Activated CD8-positive, alpha-beta memory T cell treated with anti-CD3 and anti-CD28 coated beads for 4 hours (primary cell): ENCODE measurements at places on chromosomes 12 and 14.

DNA sequence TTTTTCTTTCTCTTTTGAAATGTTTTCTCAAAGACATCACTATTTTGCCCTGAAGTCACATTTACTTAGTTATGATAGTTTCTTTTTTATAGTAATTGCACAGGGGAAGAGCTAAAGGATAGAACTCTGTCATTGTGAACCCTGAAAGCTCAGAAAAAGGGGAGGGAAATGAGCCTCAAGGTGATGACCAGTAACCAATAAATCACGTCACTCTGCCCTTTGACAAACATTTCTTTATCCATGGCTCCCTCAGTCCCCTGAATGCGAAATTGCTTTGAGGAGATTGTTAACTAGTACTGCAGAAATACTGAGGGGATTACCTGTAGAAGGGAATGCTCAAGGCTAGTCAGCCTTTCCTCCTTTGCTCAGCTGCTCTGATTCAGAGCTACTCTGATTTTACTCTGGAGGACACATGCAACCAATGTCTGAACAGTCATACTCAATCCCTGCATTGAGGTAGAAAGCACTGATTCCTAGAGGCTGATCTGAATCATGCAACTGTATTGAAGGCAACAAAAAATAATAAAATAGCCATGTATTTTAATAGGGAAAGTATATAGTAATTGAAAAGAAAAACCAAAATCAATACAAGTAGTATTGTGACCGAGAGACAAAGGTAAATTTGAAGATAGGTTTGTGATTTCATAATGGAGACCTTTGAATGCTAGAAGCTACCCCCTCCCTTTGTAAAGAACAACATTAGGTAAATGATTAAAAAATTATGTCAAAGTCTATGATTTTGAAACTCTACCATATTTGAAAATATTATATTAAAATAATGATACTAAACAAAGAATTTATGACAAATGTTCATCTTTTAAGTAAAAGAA lies 24.7 kb downstream of the SLCO1B1 start:
- no peak for DNase-seq

DNA sequence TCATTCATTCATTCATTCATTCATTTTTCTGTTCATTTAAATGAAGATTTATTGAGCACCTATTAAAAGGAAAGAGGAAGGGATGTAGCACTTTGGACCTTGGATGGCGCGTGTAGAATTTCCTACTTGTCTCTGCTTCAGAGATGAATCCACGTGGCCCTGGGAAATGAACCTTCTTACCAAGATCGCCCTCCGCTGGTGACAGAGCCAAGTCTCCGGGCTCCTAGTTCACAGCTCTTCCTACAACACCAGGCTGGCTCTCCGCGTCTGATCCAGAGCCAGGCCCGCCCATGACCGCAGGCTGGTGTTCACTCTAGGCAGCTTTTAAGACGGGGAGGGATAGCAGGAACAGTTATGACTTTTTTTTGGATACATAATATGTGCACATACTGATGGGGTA lies 70.9 kb upstream of the PIWIL1 start:
- no peak for DNase-seq

DNA sequence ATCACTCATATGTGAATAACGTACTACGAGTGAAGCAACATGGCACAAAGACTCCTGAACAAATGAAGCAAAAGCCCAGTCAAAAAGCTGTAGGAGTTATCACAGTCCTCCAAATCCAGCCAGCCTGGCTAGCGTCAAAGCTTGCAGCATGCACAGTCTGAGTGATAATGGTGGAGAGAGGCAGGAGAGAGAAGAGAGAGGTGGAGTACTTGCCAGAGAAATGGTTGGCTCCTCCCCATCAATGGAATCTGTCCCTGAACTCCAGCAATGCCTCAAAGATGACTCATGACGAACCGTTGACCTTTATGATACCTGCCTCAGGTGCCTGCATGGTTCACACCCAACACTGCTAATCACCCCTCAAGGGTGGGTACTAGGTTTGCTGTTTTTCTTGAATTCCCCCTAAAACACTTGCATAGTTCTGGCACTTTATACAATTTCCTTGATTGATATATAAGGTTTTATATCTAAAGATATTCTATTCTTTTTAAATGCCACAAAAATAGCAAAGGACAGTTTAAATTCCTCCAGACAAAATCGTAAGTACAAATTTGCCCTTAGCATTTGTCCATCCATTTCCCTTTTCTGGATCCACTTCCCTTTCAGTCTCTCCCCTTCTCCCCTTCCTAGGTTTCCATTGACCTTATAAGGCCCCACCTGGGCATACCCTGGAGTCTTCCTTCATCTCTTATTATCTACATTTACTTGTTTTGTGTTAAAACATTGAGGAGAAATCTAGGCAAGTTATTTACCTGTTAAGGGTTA lies 10.2 kb downstream of the ARHGDIB start:
- DNase-seq: no peak

- no peak for DNase-seq
Observed at GRCh38 chr14:23550812-23551265, 726 bp downstream of the ZFHX2 start.

DNA sequence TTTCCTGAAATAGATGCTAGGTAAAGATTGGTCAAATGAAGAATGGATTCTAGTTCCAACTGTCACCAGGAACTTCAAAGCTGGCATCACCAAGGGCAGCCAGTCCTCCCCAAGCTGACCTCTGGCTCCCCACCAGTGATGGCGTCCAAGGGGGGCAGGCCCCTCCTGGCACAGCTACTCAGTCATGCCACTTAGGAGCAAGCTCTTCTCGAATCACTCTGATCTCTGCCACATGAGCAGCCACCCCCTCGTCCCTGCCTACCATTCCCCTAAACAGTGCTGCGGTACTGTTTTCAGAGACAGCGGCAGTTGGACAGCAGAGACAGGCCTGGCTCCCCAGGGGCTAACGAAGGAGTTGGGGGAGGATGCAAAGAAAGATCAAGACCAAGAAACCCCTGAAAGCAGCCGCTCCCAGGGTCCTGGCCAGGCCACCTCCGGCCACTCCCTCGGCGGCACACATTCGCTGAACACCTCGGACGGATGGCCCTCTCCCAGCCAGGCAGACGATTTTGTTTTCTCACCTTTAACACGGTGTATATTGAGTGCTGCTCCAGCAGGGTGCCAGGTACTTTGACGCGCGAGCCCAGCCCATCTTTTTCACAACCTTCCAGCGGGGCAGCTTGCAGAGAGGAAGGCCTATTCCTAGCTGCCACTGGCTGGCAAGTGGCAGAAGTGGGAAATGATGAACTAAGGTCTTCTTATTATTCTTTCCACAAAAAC lies 47.4 kb downstream of the ARL6IP4 start:
- DNase-seq: no peak
